ENCODE measurements at places on chromosomes 1 and 21. TPM values are rescaled to one million over a fixed set of nuclear protein-coding genes. Genes with fewer than 3 reads are reported as not detected.

NBL1 gene
- total RNA-seq, result 68.1 TPM

MIXL1 gene
- not detected for total RNA-seq

ZNF644 gene
- total RNA-seq, result 71.1 TPM

PRRX1 gene
- total RNA-seq, result 439 TPM

NR5A2 gene
- total RNA-seq, result 0.11 TPM

C1orf56 gene
- total RNA-seq, result 3.0 TPM

C1orf94 gene
- not detected for total RNA-seq

MNDA gene
- not detected for total RNA-seq

GPR137B gene
- 20.5 TPM for total RNA-seq

GUCA2B gene
- not detected for total RNA-seq

TRIM17 gene
- total RNA-seq, result 0.13 TPM

TCHH gene
- total RNA-seq, result not detected

KIF17 gene
- total RNA-seq, result 0.43 TPM

TDRD5 gene
- not detected for total RNA-seq

TAS1R3 gene
- under 0.01 TPM for total RNA-seq

TMEM51 gene
- 1.8 TPM for total RNA-seq

DVL1 gene
- 31.7 TPM for total RNA-seq

TAS1R2 gene
- total RNA-seq, result not detected

MEX3A gene
- total RNA-seq, result 1.1 TPM

RGS4 gene
- total RNA-seq, result 2.1 TPM

CD160 gene
- total RNA-seq, result 0.13 TPM

FOXD3 gene
- not detected for total RNA-seq

S100A7 gene
- not detected for total RNA-seq

PTCH2 gene
- 0.13 TPM for total RNA-seq

TNNT2 gene
- total RNA-seq, result not detected

APOBEC4 gene
- total RNA-seq, result not detected

ESRRG gene
- total RNA-seq, result not detected

RHOU gene
- total RNA-seq, result 25.9 TPM

PGLYRP3 gene
- not detected for total RNA-seq

CR1L gene
- not detected for total RNA-seq

SPATA21 gene
- total RNA-seq, result not detected

OR2L13 gene
- not detected for total RNA-seq

S1PR1 gene
- 8.4 TPM for total RNA-seq

LENEP gene
- not detected for total RNA-seq

CTSK gene
- total RNA-seq, result 100 TPM

CD2 gene
- total RNA-seq, result not detected

FGR gene
- 0.13 TPM for total RNA-seq

NUP210L gene
- total RNA-seq, result 0.86 TPM

DISC1 gene
- total RNA-seq, result 10.1 TPM

OR2G6 gene
- not detected for total RNA-seq

RASSF5 gene
- total RNA-seq, result 2.6 TPM

GPR52 gene
- 3.3 TPM for total RNA-seq

IPO13 gene
- total RNA-seq, result 17.3 TPM

TMCO4 gene
- total RNA-seq, result 25.0 TPM

UBE2U gene
- total RNA-seq, result not detected

GBP5 gene
- 0.11 TPM for total RNA-seq

DNM3 gene
- total RNA-seq, result 2.4 TPM

S100B gene
- total RNA-seq, result 28.0 TPM

LMX1A gene
- not detected for total RNA-seq

RHBDL2 gene
- total RNA-seq, result 3.8 TPM

CFHR4 gene
- not detected for total RNA-seq

All from articular chondrocyte of knee joint (primary cell).